ENCODE measurements at places on chromosomes 6 and 20. TPM values are rescaled to one million over a fixed set of nuclear protein-coding genes. Genes with fewer than 3 reads are reported as not detected.

The TFAP2D gene
- not detected for total RNA-seq

DNA sequence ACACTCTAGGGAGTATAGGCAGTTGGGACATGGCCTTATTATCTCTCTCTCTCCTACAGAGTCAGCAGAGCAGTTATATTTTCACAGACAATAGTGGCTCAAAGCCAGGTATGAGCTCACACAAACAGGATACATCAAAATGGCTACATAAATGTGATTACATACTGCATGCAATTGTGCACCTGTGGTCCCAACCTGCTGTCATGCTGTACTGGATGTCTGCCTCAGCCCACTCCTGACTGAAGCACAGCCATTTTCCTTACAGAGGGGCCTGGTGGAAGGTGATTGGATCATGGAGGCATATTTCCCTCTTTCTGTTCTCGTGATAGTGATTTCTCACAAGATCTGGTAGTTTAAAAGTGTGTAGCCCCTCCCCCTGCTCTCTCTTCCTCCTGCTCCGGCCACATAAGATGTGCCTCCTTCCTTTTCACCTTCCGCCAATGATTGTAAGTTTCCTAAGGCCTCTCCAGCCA, 37.0 kb upstream of the SAMHD1 start:
- no peaks in the 10 kb centered on the region for H3K4me1 ChIP-seq
- H3K36me3 ChIP-seq: no peaks in the 10 kb centered on the region
- no peak overlapping the region for H3K27ac ChIP-seq
- no peak overlapping the region for H3K4me3 ChIP-seq

GRCh38 chr20:18055261-18055660, 2.5 kb downstream of the OVOL2 start:
- H3K4me3 ChIP-seq: no peak overlapping the region
- no peaks in the 10 kb centered on the region for H3K27me3 ChIP-seq
- no peak overlapping the region for H3K27ac ChIP-seq

DNA sequence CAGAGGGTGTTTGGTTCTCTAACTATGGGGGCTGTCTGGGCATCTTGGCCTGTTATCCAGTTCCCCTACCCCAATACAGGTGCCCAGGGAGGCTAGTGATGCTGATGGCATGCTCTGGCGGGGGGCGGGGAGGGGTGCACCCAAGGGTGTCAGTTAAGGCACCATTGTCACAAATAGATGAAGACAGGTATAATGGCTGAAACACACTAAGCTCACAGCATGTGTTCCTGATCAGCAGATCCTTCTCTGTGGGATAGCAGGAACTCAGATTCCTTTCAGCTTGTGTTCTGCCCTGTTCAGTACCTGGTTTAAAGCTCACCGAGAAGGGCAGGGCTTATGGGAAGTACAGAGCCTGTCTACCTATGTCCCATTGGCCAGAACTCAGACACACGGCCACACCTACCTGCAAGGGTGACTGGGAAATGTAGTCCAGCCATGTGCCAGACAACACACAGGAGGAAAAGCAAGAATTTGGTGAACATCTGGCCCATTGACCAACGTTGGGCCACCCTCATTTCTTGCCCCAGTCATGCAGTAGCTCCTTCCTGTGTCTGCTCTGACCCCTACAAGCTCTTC, 3.4 kb upstream of the RSPO4 start:
- no peaks in the 10 kb centered on the region for H3K4me1 ChIP-seq
- no peak overlapping the region for H3K4me3 ChIP-seq
- no peaks in the 10 kb centered on the region for H3K27me3 ChIP-seq

The PHF20 gene
- 48.7 TPM for total RNA-seq
